HFFc6 (cell line): ENCODE measurements at places on chromosomes 3 and 15. TPM values are rescaled to one million over a fixed set of nuclear protein-coding genes. Genes with fewer than 3 reads are reported as not detected.

Gene ZNF662
- total RNA-seq = 0.04 to 1.4 TPM in 2 of 3 replicates, not detected in the other

DNA sequence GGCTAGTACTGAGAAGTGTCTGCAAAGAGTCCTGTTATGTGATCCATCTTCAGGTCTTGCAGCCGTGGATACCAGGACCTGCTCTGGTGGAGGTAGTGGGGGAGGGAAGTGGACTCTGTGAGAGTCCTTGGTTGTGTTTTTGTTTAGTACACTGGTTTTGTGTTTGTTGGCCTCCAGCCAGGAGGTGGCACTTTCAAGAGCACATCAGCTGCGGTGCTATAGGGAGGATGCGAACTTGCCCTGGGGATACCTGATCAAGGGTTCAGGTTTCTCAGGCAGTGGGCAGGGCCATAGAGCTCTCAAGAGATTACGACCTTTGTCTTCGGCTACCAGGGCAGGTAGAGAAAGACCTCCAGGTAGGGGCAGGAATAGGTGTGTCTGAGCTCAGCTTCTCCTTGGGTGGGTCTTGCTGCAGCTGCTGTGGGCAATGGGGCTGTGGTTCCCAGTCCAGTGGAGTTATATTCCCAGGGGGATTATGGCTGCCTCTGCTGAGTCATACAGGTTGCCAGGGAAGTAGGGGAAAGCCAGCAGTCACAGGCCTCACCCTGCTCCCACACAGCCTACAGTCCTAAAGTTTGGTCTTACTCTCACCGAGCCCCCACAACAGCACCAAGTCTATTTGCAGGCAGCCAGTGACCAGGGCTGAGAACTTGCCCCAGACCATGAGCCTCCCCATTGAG, 132.8 kb upstream of the NPHP3 start:
- no peak overlapping the region for H3K27ac ChIP-seq
- no peaks in the 10 kb centered on the region for H3K4me1 ChIP-seq
- H3K4me3 ChIP-seq = no peak overlapping the region
- H3K36me3 ChIP-seq = no peaks in the 10 kb centered on the region
- H3K27me3 ChIP-seq = no peaks in the 10 kb centered on the region
- no peak for DNase-seq

Gene TICRR
- 2.7 to 6.2 TPM (median 5.4 TPM) in 3 replicates for total RNA-seq

GRCh38 chr3:194727435-194728128, 41.9 kb downstream of the FAM43A start:
- no peak overlapping the region for H3K4me3 ChIP-seq
- no peak for DNase-seq
- no peaks in the 10 kb centered on the region for H3K36me3 ChIP-seq

Gene DENND6A
- total RNA-seq = 7.0 and 10.8 TPM in 2 replicates

Gene ARHGEF26
- not detected in 3 replicates for total RNA-seq

GRCh38 chr3:111729087-111729846, 129.8 kb upstream of the PHLDB2 start:
- H3K27me3 ChIP-seq = no peaks in the 10 kb centered on the region; the same call in 1 of the 2 replicates
- DNase-seq = peak; percentile 54
- peak overlapping the region; percentile 13; the same call in 1 of the 2 replicates for H3K4me3 ChIP-seq
- peaks cover 40% of the 10 kb centered on the region for H3K4me1 ChIP-seq
- peaks cover 4% of the 10 kb centered on the region; the same call in 1 of the 2 replicates for H3K36me3 ChIP-seq
- peak overlapping the region; percentile 43 for H3K27ac ChIP-seq

Gene CTXN2
- total RNA-seq = not detected in 3 replicates

- H3K36me3 ChIP-seq = no peaks in the 10 kb centered on the region
- H3K4me1 ChIP-seq = no peaks in the 10 kb centered on the region
- DNase-seq = no peak
Measured at GRCh38 chr3:7637694-7638093, 776.8 kb downstream of the GRM7 start.

Gene SLC9C1
- not detected in 3 replicates for total RNA-seq

Gene IL17RB
- not detected in 3 replicates for total RNA-seq

GRCh38 chr3:30631243-30631904, 25.0 kb downstream of the TGFBR2 start:
- no peaks in the 10 kb centered on the region; the same call in 1 of the 2 replicates for H3K27me3 ChIP-seq
- no peak overlapping the region for H3K4me3 ChIP-seq
- H3K36me3 ChIP-seq = peaks cover 63% of the 10 kb centered on the region
- H3K27ac ChIP-seq = peak overlapping the region; percentile 52

Gene RTP1
- not detected in 2 replicates for total RNA-seq

Gene RHCG
- total RNA-seq = not detected in 3 replicates

GRCh38 chr15:59116141-59116540, 11.2 kb downstream of the CCNB2 start:
- H3K27ac ChIP-seq = no peak overlapping the region
- no peak for DNase-seq
- H3K4me1 ChIP-seq = no peaks in the 10 kb centered on the region
- H3K27me3 ChIP-seq = peaks cover 2% of the 10 kb centered on the region
- peaks cover 26% of the 10 kb centered on the region for H3K36me3 ChIP-seq
- no peak overlapping the region for H3K4me3 ChIP-seq

Gene ATP2B2
- total RNA-seq = not detected in 3 replicates

DNA sequence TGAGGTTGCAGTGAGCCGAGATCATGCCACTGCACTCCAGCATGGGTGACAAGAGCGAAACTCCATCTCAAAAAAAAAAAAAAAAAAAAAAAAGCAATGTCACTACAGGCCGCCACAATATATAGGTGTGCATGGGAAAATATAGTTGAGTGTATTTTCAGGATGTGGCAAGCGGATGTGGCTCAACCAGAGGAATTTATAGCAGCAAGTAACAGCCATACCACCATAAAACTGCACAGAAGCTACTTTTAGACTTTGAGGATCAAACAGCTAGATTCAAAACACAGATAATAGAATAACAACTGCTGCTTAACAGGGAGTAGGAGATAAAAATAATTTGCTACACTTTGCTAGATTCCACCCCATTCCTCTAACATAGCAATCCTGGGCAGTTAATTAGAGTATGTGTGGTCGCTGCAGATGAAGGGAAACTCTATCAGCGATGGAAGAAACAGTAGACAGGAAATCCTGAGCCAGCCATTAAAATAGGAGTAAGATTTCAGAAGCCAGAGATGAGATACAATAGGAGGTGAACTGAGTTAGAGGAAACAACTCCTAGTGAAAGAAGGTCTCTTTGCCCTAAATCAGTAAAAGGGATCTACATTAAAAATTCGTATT, 318.7 kb upstream of the STT3B start:
- H3K27ac ChIP-seq = no peak overlapping the region
- H3K4me3 ChIP-seq = no peak overlapping the region
- DNase-seq = no peak
- no peaks in the 10 kb centered on the region for H3K36me3 ChIP-seq
- H3K4me1 ChIP-seq = peaks cover 58% of the 10 kb centered on the region

Gene LRRIQ4
- not detected in 2 replicates for total RNA-seq

DNA sequence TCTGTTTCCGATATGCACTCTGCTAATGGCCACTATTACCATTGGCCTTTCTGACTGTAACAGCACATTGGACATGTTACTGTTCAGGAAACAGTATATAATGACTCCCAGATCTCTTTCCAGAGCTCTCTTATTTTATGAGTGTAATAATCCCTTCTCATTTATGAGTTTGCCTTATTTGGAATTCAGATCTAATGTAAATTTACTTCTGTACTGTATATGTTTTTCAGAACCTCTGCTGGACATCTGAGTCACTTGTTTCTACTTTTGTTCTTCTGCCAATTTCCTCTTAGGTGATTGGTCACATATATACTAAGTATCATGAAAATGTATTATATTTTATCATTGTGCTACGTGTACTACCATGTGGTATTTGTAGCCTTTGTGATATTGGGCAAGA, 30.5 kb downstream of the RSRC1 start:
- peaks cover 8% of the 10 kb centered on the region for H3K4me1 ChIP-seq
- H3K36me3 ChIP-seq = peaks cover 15% of the 10 kb centered on the region; the same call in 1 of the 2 replicates
- DNase-seq = no peak
- no peaks in the 10 kb centered on the region; the same call in 1 of the 2 replicates for H3K27me3 ChIP-seq
- no peak overlapping the region for H3K4me3 ChIP-seq

DNA sequence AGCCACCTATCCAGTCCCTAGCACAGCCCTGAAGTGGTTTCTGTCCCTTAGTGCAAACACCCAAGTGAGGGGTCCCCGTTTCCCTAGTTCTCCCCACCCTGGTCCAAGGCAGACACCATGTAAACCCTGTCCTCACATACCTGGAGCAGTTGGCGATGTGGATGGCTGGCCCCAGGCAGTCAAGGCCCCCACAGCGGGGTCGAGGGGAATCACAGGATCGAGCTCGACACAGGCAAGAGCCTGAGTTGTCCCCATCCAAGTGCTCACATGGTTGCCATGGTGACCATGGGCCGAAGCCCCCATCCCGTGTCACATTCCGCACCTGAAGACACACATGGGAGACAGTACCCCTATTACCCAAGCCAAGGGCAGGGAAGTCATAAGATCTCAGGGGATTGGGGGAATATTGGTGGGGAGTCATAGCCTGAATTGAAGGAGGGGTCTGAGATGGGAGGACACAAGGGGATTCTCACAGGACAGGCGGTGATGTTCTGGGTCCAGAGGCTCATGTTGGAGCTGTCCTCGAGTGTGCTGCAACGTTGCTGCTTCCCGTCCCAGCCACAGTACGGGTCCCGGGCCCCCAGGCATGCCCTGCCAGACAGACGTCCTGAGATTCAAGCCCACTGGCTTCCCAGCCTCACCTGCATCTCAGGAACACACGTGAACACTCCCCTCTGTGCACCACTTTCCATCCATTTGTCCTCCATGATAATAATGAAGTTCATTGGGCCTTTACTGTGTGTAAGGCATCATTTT, 112.1 kb downstream of the SEMA5B start:
- H3K27ac ChIP-seq = no peak overlapping the region
- H3K4me1 ChIP-seq = no peaks in the 10 kb centered on the region
- H3K36me3 ChIP-seq = no peaks in the 10 kb centered on the region
- no peak overlapping the region for H3K4me3 ChIP-seq

Gene TMCO5A
- not detected in 3 replicates for total RNA-seq

GRCh38 chr3:16286161-16286560, 21.1 kb downstream of the OXNAD1 start:
- H3K27me3 ChIP-seq = no peaks in the 10 kb centered on the region; the same call in 1 of the 2 replicates
- no peak overlapping the region for H3K27ac ChIP-seq
- H3K4me1 ChIP-seq = peaks cover 22% of the 10 kb centered on the region
- DNase-seq = no peak
- no peaks in the 10 kb centered on the region for H3K36me3 ChIP-seq

Gene MFGE8
- total RNA-seq = 772 to 918 TPM (median 800 TPM) in 3 replicates

DNA sequence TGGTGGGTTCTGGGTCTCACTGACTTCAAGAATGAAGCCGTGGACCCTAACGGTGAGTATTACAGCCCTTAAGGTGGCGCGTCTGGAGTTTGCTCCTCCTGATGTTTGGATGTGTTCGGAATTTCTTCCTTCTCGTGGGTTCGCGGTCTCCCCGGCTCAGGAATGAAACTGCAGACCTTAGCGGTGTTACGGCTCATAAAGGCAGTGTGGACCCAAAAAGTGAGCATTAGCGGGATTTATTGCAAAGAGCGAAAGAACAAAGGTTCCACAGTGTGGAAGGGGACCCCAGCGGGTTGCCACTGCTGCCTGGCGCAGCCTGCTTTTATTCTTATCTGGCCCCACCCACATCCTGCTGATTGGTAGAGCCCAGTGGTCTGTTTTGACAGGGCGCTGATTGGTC, 420.5 kb upstream of the BCHE start:
- no peaks in the 10 kb centered on the region for H3K36me3 ChIP-seq
- DNase-seq = no peak
- no peaks in the 10 kb centered on the region; the same call in 1 of the 2 replicates for H3K27me3 ChIP-seq
- H3K27ac ChIP-seq = no peak overlapping the region
- no peaks in the 10 kb centered on the region for H3K4me1 ChIP-seq

Gene ARGFX
- not detected in 3 replicates for total RNA-seq

Gene P2RY12
- total RNA-seq = not detected in 2 replicates

DNA sequence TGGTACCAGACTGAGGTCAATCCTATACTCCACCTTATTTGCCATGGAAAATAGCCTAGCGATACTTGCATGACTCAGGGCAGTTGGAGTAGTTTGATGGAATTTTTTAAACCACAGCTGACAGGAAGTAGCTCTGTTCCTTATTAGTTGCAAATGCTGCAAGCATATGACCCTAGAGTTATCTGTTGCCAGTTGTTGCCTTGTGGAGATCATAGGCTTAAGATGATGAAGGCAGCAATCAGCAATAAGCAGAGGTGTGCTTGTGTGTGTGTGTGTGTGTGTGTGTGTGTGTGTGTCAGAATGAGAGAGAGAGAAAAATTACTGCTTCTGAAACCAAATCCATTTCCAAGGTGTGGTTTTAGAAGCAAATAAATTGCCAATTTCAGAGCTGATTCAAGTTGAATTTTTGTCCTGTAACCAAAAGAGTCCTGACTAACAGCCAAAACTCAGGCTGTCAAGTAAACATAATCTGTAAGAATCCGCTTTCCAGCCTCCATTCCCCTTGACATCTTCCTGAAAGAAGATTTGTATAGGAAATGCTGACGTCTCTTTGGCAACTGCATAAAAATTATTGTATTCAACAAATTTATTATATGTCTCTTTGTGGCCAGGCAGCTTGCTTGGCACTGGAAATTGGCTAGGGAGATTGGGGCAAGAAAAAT, 141.2 kb downstream of the SERPINI1 start:
- H3K27me3 ChIP-seq = no peaks in the 10 kb centered on the region; the same call in 1 of the 2 replicates
- H3K4me1 ChIP-seq = peaks cover 12% of the 10 kb centered on the region
- DNase-seq = peak; percentile 41
- no peak overlapping the region for H3K27ac ChIP-seq
- H3K36me3 ChIP-seq = no peaks in the 10 kb centered on the region
- H3K4me3 ChIP-seq = no peak overlapping the region

- H3K27me3 ChIP-seq = peaks cover 18% of the 10 kb centered on the region
- no peaks in the 10 kb centered on the region for H3K36me3 ChIP-seq
- no peak overlapping the region for H3K4me3 ChIP-seq
- no peak overlapping the region for H3K27ac ChIP-seq
- peaks cover 2% of the 10 kb centered on the region for H3K4me1 ChIP-seq
Measured at GRCh38 chr3:107981471-107982111, 109.2 kb downstream of the CD47 start.

- H3K27ac ChIP-seq = no peak overlapping the region
- H3K4me3 ChIP-seq = no peak overlapping the region
- no peaks in the 10 kb centered on the region for H3K36me3 ChIP-seq
- H3K4me1 ChIP-seq = peaks cover 5% of the 10 kb centered on the region
Measured at GRCh38 chr3:126758882-126759281, 54.8 kb downstream of the CHCHD6 start.

DNA sequence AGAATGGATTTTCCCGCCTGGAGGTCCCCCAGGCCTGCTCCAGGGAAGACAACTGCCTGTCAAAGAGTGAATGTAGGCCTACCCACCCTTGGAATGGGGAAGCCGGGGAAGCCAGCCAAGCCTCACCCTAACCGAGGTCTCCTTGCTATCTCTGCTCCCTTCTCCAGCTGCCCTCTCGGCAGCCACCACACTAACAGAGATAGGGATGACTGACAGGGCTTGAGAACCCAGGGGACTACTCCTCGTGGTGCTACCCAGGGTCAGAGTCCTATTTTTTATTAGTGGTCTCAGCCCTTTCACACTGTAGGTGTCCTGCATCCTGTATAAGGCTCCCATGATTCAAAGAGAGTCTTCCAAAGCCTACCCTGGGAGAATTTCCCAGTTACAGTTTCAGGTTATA, 160.6 kb upstream of the CHRM5 start:
- H3K36me3 ChIP-seq = no peaks in the 10 kb centered on the region; the same call in 1 of the 2 replicates
- no peak overlapping the region for H3K4me3 ChIP-seq
- H3K4me1 ChIP-seq = no peaks in the 10 kb centered on the region
- H3K27me3 ChIP-seq = peaks cover 21% of the 10 kb centered on the region
- H3K27ac ChIP-seq = no peak overlapping the region

Gene ONECUT1
- 0.38 TPM in 1 of 3 replicates, not detected in the others for total RNA-seq
